ENCODE measurements at places on chromosomes 2 and 18.

DNA sequence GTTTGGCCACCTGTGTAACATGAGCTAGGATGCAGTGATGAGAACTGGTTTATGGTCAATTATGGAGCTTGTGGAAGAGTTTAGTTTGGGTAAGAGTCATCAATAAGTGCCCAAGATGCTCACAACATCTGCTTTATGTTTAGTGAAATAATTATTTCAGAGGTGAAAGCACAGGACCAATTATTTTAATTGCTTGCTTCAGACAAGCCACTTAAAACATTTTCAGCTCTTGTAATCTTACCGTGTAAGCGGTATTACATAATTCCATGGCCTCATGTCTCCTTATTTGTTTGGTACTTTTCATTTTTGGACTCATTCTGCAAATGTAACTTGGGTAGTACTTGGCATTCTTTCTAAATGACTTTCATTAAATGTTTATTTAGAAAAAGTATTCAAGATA is 5.4 kb downstream of the B3GNT2 start:
- DNase-seq = no peak

- no peak for DNase-seq
Observed at GRCh38 chr18:8824846-8825245, 119.5 kb downstream of the MTCL1 start.

GRCh38 chr18:45725336-45725735 is 1.4 kb downstream of the SLC14A1 start:
- DNase-seq = no peak

- no peak for DNase-seq
Observed at GRCh38 chr2:29455200-29455860, 340.1 kb downstream of the CLIP4 start.

Measured in stimulated activated CD8-positive, alpha-beta memory T cell treated with anti-CD3 and anti-CD28 coated beads, Interleukin-15, amount 100 ng/mL, for 48 hours (primary cell).